ENCODE measurements at places on chromosomes 5 and 9.

DNA sequence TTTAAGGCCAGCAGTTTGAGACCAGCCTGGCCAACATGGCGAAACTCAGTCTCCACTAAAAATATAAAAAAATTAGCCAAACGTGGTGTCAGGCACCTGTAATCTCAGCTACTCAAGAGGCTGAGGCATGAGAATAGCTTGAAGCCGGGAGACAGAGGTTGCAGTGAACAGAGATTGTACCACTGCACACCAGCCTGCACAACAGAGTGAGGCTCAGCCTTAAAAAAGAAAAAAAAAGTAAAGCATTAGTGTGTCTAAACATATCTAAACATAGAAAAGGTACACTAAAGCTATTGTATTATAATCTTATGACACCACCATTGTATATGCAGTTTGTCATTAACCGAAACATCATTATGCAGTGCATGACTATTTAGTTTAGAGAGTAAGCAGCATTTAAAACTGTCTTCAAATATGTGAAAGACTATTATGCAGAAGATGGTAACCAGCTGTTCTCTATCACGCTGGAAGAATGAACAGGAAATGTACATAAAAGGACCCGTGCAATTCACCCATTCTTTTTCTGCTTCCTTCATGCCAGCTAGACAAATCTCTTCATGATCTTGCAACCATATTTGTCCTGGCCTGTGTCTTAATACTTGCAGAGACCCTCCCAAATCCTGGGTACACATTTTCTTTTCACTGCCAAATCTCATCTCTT, 58.6 kb downstream of the ITGA1 start:
- DNase-seq, result no peak

- no peak for DNase-seq
Observed at GRCh38 chr9:136590821-136591752, 45.2 kb upstream of the NOTCH1 start.

DNA sequence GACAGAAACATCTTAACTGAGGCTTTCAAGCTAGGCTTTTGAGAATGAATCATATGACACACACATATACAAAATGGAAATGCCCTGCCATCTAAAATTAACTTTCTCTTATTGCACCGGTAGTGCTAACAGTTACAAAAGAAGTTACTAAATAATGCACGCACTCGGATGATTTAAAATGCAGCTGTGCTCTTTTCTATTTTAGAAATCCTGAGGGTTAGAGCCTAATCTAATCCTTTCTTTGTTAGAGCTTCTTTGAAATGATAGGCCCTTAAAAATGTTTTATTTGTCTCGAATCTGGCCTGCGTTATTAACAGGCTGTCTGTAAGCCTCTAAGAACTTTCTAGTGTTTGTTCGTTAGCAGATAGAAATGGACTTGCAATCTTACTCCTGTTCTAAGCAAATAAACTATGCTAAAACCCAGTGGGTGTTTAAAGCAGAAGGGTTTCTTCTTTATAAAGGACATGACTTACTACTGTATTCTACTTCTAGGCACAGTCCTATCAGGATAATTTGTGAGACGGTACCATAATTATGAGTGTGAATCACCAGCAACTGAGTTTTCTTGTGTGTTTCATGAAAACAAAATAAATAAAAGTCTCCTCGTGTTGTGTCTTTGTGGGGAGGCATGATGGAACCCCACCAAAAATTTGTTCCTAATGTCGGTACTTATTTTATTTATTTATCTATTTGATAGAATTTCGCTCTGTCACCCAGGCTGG, 69.2 kb upstream of the MYO10 start:
- DNase-seq, result no peak

- DNase-seq, result no peak
Observed at GRCh38 chr5:21711866-21712758, 1141.0 kb downstream of the CDH12 start.

DNA sequence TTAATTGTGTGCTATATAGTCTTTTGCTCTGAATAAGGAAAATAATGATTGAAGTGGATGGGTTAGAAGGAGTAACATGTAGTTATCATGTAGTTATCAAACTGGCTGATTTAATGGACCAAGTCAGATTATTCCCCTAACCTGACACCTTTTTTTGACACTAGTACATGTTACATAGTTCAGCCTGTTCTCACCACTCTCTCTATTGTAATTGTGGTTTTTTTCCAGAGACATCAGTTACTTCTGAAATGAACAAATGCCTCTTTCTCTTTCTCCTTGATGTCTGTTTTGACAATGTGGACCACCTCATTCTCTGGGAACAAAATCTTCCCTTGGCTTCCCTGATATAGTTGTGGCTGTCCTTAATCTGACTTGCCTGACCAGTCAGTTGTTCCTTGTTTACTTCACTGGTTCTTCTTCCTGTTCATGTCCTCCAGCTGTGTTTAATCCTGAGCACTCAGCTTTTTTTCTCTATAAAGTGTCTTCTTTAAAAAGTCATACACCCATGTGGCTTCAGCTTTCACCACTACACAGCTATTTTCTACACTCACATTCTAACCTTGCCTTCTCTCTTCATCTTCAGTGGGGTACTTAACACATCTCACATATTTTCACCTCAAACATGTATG, 243.4 kb downstream of the ARRDC3 start:
- no peak for DNase-seq

- no peak for DNase-seq
Observed at GRCh38 chr5:35887321-35888100, 30.8 kb downstream of the IL7R start.

DNA sequence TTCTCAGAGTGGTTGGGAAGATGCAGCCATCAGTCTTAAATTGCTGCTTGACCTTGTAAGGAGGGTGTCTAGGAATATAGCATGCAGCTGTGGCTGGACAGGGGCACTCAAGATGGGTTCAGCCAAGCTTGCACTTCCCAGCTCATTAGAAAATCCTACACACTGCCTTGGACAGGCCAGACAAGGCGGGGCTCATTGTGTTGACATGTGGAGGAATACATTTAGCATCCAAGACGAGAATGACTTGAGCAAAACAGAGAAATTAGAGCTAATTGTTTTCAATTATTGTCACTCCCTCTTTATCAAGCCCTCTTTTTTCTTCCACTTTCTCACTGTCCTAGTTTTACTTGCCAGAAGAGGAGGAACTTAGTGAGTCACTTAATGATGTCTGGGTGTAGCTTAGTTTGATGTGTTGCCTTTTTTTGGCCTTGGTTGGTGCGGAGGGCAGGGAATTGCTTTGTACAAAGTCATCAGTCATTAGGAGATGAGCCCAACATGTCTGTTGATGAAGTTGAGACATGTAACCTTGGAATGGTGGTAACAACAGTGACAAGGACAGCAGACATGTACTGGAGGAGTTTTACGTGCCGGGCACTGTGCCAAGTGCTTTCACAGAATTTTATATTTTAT, 1219.3 kb upstream of the WWC1 start:
- DNase-seq, result no peak

DNA sequence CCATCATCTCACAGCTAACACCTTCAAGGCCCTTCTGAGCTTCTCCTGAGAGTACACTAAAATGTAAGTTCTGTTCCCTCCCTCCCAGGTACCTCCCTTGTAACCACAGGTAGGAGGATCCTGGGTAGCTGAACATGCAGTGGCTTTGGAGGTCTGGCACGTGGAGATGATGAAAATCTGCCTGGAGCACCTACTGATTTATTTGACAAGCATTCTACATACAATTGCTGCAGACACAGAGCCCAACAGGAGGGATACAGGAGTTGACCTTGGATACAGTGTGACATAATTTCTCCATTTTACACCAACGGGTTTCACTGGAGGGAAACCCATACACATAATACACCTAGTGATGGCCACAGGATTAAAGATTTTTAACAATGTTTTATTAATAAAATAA, 478.7 kb downstream of the SEMA5A start:
- DNase-seq, result no peak

DNA sequence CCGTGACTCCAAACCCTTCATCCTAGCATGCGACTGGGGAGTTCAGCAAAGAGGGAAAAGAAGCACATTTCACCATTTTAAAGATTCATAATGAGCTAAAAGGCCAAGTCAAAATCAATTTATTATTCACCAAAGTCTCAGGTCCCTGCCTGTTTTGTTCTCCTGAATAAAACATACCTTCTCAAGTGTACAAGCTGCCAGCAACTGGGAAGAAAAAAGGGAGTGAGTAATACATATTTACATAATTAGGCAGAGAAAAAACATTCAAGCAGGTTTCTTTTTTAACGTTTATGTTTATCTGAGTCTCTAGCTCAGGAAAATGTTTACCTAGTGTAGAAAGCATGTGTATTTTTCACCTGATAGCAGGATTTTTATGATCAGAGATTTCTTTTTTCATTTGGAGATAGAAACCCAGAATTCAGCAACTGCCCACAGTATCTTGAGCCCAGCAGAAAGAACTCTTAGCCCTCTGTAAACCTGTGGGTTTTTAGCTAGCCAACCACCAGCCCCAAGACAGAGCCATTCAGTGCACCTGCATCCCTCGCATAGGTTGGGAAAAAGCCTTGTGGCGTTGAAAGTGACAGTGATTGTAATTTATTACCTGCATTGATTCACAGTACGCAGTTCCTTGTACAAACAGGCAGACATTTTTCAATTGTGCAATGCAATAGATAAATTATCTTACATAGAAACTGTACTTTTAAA, 117.9 kb upstream of the GRIA1 start:
- no peak for DNase-seq

DNA sequence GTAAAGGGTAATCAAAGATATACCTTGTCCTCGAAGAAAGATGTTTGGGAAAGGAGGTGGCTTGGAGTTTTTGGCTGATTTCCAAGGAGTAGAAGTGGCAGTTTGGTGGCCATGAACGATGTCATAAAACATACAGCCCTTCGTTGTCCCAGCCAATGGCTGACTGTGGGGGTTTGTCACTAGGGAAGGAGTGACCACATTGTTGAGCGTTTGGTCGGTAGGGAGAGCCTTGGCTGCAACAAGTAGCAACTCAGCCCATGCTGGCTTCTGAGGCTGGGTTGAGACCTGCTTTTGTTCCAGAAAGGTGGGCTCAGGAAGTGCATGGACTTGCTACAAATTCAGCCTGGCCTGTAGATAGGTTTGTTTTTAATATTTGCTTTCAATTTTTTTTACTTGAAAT, 128.3 kb downstream of the BOD1 start:
- DNase-seq, result no peak

GRCh38 chr5:180370861-180371641, 17.9 kb upstream of the GFPT2 start:
- DNase-seq, result no peak

GRCh38 chr9:37424204-37424685, 1.7 kb downstream of the GRHPR start:
- DNase-seq, result no peak

GRCh38 chr5:7018198-7018597, 305.0 kb downstream of the TENT4A start:
- DNase-seq, result no peak

DNA sequence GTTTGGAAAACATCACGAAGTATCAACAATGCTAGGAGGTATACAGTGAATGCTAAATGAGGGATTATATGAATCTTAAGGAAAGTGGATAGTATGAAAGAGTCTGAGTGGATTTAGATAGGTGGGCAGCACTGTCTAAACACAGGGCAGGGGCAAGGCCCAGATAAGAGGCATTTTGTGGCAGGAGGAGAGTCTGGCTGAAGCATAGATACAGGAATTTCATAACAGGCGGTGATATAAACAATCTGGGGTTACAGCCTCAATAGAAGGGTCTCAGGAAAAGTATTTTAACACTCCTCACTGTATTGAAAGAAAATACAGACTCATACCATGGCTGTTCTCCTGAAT, 96.9 kb downstream of the PLPP1 start:
- no peak for DNase-seq

DNA sequence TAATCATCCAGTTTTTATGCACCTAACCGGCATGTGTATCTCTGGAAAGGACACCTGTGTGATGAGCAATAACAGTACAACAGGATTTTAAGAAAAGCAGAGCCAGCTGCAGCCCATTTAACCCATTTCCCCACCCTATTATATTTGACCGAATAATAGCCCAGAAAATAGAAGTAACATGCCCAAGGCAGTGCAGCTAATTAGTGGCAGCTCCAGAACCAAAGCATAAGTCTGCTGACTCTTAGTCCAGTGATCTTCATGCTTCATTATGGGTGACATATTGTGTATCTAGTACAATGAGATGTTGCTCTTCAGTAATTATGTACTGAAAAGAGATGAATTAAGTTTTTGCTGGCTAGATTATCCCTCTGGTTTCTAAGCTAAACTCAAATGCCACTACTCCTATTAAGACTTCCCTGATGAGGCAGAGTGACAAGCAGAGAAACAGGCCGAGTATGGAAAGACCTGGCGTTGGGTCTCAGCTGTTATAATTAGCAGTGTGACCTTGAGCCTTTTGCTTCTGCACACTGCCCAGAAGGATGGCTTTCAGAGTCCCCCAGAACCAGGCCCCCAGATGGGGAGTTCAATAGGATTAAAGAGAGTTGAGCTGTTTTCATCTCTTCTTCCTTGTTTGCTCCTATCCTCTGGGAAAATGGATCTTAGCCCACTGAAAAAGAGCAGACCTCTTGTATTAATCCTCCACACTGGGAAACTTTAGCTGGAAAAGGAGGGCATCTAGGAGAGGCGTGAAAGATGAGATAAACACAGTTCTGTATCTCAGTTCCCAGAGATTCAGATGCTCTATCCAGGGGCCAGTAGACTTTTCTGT, 10.8 kb upstream of the C1QTNF3 start:
- no peak for DNase-seq

- DNase-seq, result no peak
Observed at GRCh38 chr9:89025553-89025952, 34.3 kb downstream of the S1PR3 start.

GRCh38 chr5:146891511-146891910, 13.0 kb upstream of the PPP2R2B start:
- DNase-seq, result no peak

DNA sequence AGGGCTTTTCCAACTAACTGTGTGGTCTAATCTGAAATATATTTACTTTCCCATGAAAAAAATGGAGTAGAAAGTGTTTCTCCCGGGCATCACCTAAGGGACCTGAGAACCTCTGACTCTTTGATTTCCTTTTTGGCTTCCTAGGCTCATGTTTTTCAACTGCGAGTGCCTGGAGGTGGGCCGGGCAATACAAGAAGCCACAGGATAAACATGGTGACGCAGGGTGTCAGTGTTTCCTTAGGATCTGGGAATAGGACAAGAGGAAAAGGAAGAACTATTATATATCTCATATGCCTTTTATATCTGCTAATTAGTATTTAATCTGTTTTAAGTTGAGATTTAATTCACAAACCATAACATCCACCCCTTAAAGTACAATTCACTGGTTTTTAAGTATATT, 11.4 kb upstream of the LECT2 start:
- DNase-seq, result no peak

GRCh38 chr5:119876522-119876921, 247.2 kb downstream of the FAM170A start:
- DNase-seq, result no peak

DNA sequence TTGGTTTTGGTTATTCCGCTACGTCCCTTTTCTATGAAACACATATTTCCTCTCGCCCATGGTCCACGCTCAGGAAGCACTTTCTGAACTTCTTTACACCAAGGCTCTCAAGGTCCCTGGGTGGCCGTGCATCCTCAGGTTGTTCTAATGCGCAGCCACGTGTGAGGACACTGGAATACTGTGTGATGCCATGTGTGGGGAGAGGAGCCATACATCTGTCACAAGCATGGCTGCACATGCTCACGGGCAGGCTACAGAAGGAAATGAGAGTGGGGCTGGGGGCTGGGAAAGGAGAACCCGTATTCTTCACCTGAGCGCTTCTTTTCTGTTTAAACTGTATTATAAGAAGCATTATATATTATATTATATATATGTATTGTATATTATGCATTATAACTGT, 36.7 kb downstream of the PRRT1B start:
- DNase-seq, result no peak

GRCh38 chr9:121926351-121926801, 166.7 kb downstream of the TTLL11 start:
- no peak for DNase-seq

Measured in GM10248 (cell line).